ENCODE measurements at places on chromosomes 1 and 21.

DNA sequence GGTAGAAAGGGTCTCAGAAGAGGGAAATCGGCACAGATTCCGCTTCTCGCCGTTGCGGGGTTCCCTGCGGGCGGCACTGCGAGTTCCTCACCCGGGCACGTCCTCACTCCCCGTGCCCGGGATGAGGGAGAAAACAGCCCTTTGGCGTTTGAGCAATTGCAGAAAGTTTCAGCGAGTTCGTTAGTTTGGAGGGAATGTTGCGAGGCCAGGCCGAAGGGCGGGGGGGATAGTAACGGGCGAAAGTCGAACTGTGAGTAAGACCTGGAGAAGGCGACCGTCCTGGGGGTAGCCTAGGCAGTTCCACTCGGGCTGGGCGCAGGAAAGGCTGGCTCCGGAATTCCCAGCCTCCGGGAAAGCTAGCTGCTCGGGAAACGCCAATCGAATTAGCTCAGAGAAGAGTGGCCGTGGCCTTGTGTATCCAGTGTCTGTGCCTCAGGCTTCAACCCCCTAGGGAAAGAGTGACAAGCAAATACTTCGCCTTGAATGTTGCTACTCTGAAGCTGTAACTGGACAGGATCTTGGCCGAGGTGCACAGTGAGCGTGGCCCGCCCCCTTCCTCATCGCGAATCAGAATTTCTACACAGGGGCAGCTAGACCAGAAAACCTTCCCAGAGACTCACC lies 787 bp downstream of the PTGFR start:
- H3K27ac ChIP-seq = no peak overlapping the region
- peaks cover 44% of the 10 kb centered on the region for H3K27me3 ChIP-seq
- no peak overlapping the region for H3K4me3 ChIP-seq
- H3K4me1 ChIP-seq = peaks cover 4% of the 10 kb centered on the region

DNA sequence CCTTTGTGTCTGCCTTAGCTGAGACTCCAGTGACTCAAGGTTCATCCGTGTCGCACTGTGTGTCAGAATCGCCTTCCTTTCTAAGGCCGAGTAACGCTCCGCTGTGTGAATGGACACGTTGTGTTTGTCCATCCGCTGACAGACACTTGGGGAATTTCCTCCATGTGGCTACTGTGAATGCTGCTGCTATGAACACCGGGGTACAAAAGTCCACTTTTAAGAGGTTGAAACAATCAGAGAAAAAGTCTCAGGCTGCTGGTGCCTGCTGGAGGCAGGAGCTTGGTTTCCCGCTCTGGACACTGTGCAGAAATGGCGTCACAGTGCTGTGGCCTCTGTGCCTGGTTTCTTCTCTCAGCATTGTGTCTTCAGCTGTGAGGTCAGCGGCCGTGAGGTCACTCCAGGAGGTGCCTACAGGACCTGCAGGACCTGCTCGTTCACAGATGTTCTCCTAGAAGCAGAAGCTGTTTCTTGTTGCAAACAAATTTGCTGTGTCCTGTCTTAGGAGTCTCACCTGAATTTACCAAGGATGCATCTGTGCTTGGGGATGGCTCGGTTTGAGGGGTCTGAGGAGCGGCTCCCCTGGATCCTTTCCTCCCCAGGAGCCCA lies 34.2 kb downstream of the KRTAP10-1 start:
- H3K4me1 ChIP-seq = peaks cover 2% of the 10 kb centered on the region
- no peaks in the 10 kb centered on the region for H3K36me3 ChIP-seq

DNA sequence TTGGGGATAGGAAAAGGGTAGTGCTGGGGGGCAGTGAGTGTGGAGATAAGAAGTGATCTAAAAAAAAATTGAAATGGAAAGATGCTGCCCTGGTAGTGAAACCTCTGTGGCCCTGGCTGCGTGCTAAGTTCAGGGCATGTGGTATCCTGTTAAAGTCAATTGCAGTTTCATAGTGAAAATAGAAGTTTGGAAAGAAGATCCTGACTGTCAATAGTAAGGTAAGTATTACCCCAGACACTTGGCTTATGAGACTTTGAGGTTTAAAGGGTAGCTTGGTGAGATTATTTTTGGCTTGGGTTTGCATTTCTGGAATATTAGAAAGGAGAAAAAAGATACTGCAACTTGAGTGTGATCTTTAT lies 6.8 kb downstream of the ARID1A start:
- H3K27me3 ChIP-seq = no peaks in the 10 kb centered on the region
- peak; percentile 58 for DNase-seq
- H3K27ac ChIP-seq = no peak overlapping the region
- H3K36me3 ChIP-seq = peaks cover 35% of the 10 kb centered on the region
- H3K4me3 ChIP-seq = no peak overlapping the region

DNA sequence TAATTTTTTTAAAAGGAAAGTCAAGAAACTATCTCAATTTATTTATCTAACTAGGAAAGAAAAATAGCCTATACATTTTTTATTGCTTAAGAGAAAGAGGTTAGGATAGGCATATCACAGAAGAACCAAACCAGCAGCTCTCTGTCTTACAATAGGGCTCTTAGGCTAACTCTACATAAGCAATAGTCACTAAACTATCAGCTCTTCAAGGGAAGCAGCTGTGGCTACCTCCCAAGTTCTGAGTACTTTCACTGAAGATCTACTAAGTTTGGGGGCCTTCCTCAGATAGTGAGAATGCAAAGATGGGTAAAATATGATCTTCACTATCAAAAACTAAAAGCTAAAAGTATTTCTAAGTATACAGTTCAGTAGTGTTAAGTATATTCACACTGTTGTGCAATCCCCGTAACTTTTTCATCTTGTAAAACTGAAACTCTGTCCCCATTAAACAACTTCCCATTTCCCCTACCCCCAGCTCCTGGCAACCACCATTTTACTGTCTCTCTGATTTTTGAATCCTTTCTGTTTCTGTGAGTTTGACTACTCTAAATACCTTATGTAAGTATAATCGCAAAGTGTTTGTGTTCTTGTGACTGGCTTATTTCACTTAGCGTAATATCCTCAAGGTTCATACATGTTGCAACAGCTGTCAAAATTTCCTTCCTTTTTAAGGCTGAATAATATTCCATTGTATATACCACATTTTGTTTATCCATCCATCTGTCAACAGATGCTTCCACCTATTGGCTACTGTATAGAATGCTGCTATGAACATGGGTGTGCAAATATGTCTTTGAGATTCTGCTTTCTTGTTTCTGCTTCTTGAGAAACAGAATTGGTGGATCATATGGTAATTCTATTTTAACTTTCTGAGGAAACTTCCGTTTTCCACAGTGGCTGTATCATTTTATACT lies 73.3 kb downstream of the ACBD6 start:
- peaks cover 50% of the 10 kb centered on the region for H3K36me3 ChIP-seq
- H3K4me3 ChIP-seq = no peak overlapping the region
- H3K27me3 ChIP-seq = no peaks in the 10 kb centered on the region
- no peak overlapping the region for H3K27ac ChIP-seq
- DNase-seq = no peak

- H3K4me3 ChIP-seq = no peak overlapping the region
- peaks cover 4% of the 10 kb centered on the region for H3K27me3 ChIP-seq
- H3K36me3 ChIP-seq = peaks cover 3% of the 10 kb centered on the region
- H3K27ac ChIP-seq = no peak overlapping the region
These were observed 26.4 kb downstream of the PLXNA2 start for GRCh38 chr1:208217781-208218180.

DNA sequence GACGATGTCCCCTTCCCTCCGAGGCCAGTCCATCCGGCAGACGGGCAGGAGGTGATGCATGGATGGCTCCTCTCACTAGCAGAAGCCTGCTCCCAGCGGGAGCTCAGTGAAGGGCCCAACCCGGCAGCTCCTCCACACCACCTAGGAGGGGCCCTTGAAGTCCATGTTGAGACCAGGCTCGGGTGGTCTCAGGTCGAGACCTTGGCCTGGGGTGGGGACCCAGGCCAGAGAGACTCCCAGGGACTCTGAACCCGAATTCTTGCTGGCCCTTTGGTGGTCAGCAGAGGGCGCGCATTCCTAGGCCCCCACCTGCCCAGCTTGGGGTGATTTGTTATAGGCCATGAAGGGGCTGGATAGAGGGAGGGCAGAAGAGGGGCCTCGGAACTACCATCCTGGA lies 642 bp upstream of the NT5C1A start:
- H3K4me1 ChIP-seq = peaks cover 11% of the 10 kb centered on the region
- H3K36me3 ChIP-seq = no peaks in the 10 kb centered on the region
- no peak for DNase-seq
- no peak overlapping the region for H3K27ac ChIP-seq
- H3K4me3 ChIP-seq = peak overlapping the region; percentile 59

GRCh38 chr1:171141688-171142415 lies 43.2 kb upstream of the FMO2 start:
- no peaks in the 10 kb centered on the region for H3K36me3 ChIP-seq
- H3K27ac ChIP-seq = no peak overlapping the region
- no peak overlapping the region for H3K4me3 ChIP-seq
- no peak for DNase-seq
- peaks cover 21% of the 10 kb centered on the region for H3K27me3 ChIP-seq

- H3K27ac ChIP-seq = peak overlapping the region; percentile 8
- no peak overlapping the region for H3K4me3 ChIP-seq
- H3K27me3 ChIP-seq = no peaks in the 10 kb centered on the region
- peaks cover 19% of the 10 kb centered on the region for H3K4me1 ChIP-seq
- DNase-seq = no peak
These were observed 79.9 kb upstream of the LYST start for GRCh38 chr1:235946571-235946981.
